ENCODE measurements at places on chromosomes 11 and 22.

DNA sequence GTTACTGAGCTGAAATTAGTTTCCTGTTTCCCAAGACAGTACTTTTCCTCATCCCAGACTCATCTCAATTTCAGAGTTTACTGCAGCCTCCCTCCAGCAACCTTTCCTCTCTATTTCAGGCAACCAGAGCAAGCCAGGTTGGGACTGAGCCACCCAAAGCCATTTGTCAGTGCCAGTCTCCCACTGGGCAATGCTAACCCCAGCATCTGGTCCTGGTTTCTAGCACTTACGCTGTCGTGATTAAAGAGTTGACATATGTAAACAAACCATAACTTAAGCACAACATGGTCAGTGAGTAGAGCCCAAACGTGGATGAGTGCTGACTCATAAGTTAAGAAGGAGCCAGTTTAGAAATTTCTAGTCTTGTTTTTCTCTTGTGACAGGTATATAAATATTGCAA, 119.6 kb upstream of the BLID start:
- DNase-seq: no peak

- no peak for DNase-seq
Measured at GRCh38 chr11:113457784-113458183, 17.4 kb downstream of the DRD2 start.

GRCh38 chr11:109552376-109552775, 130.4 kb downstream of the C11orf87 start:
- DNase-seq: no peak

DNA sequence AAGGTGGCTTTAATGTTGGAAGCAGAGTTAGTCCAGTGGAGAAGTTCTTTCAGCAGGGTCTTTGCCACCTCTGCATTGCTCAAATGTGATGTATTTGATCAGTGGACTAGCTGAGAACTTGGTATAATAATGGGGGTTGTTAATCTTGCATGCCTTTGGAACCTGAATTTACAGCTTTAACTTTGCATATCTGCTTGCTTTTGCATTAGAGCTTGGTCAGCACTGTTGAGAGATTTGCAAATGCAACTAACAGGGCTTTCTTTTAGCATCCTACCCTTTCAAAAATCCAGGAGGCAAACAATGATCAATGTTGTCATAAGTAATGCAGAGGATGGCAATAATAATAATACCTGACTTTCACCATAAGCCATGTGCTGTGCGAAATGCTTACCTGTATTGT, 48.2 kb downstream of the NF2 start:
- no peak for DNase-seq
